Camera-type eye (tissue), 1 donor: ENCODE measurements at places on chromosomes 2 and 18. TPM values are rescaled to one million over a fixed set of nuclear protein-coding genes. Genes with fewer than 3 reads are reported as not detected.

The CD226 gene
- total RNA-seq: 5.2 TPM

The BMP10 gene
- total RNA-seq: not detected

The ALPG gene
- not detected for total RNA-seq

The ATRAID gene
- 102 TPM for total RNA-seq

The ANKRD30B gene
- not detected for total RNA-seq

The CHRNG gene
- total RNA-seq: 2.0 TPM

The DPP10 gene
- 22.3 TPM for total RNA-seq

The HNRNPA3 gene
- 183 TPM for total RNA-seq

The RMC1 gene
- total RNA-seq: 38.3 TPM

The ENOSF1 gene
- total RNA-seq: 95.6 TPM

The CD8B gene
- 0.71 TPM for total RNA-seq

The CYP27C1 gene
- total RNA-seq: 4.6 TPM

The CNOT11 gene
- total RNA-seq: 17.7 TPM

The CCDC85A gene
- total RNA-seq: 14.0 TPM

The ABCG5 gene
- total RNA-seq: 0.27 TPM

The M1AP gene
- total RNA-seq: 0.44 TPM

The CYP20A1 gene
- total RNA-seq: 42.8 TPM

The KRTCAP3 gene
- not detected for total RNA-seq

The KCNG2 gene
- total RNA-seq: 1.9 TPM

The CFAP221 gene
- total RNA-seq: 4.1 TPM

The APCDD1 gene
- total RNA-seq: 26.8 TPM

The CDC42EP3 gene
- total RNA-seq: 29.7 TPM

The DSC1 gene
- total RNA-seq: 1.8 TPM

The IL36G gene
- not detected for total RNA-seq

The C2orf80 gene
- not detected for total RNA-seq

The ARMC9 gene
- total RNA-seq: 63.1 TPM

The GCA gene
- 32.6 TPM for total RNA-seq

The UGT1A5 gene
- 0.16 TPM for total RNA-seq
